ENCODE measurements at places on chromosomes 5 and 9. TPM values are rescaled to one million over a fixed set of nuclear protein-coding genes. Genes with fewer than 3 reads are reported as not detected.

PAPPA gene
- polyA plus RNA-seq: not detected

PCDHB10 gene
- polyA plus RNA-seq: not detected

ARL14EPL gene
- not detected for polyA plus RNA-seq

GDNF gene
- not detected for polyA plus RNA-seq

ADAMTSL1 gene
- not detected for polyA plus RNA-seq

DAB2IP gene
- not detected for polyA plus RNA-seq

GRCh38 chr5:11646141-11646540 is 258.1 kb downstream of the CTNND2 start:
- no peak for DNase-seq

DNA sequence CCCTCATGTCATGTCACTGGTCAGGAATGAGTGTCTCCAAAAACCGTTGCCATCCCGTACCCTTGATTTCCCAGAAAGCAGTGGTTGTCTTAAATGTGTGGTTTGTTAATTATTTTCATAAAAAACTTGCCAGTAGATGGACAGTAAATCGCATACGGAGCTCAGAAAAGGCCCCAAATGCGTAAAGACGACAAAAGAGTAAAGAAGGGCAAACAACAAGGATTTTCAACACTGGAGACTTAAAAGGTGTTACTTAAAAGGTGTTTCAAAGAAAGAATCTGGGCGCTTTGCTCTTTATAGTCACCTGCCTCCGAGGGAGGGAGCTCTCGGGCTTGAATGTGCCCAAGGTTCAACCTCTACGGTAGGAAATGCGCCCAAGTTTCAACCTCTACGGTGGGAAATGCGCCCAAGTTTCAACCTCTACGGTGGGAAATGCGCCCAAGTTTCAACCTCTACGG is 734 bp downstream of the KIF27 start:
- DNase-seq: no peak

DNA sequence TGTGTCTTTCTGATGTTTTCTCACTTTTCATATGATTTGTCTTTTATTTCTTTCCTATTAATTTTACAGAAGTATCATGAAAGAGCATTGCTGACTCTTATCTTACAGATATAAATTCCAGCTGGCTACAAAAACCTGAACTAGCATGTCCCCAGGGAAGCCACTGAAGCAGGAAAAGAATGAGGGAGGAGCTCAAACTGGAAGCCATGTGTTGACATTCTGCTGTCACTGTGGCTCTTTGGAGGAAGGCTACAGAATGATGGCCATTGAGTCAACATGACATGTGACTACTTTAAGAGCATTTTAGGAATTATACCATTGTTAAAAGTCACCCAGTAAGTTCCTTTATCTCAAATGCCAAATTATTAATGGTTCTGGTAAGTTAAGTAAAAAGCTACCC is 638.3 kb upstream of the DMAC1 start:
- no peak for DNase-seq

DNA sequence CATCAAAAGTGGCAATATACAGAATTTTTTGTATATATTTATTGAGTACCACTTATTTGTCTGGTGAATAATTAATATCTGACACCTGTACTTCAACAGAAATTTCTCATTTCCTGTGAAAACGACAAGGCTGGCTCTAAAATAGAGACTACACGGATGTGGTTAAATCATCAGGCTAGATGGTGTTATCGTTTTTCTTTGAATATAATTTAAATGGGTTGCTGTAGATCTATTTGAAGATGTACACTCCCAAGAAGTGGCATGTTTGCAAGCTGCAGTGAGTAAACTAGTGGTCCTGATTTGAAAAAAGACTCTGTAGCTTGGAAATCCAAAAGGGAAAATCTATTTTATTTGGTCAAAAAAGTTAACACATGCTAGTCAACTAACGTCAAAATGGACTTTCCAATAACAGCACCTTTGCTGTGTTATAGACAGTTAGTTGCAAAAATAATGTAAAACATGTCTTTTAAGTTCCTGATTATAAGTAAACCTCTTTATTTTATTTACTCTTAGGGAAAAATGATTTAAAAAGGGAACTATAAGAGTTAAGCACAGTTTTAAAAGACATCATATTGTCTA is 13.8 kb downstream of the ST8SIA4 start:
- DNase-seq: no peak

GRCh38 chr9:994005-994404 is 17.6 kb downstream of the DMRT3 start:
- DNase-seq: peak; percentile 68

GRCh38 chr5:10573487-10574145 is 9.7 kb downstream of the ANKRD33B start:
- peak; percentile 67 for DNase-seq

GRCh38 chr5:89313804-89314588 is 431.0 kb upstream of the MEF2C start:
- DNase-seq: peak; percentile 51

- no peak for DNase-seq
These were observed 251.0 kb downstream of the DENND1A start for GRCh38 chr9:123678878-123679329.

GRCh38 chr5:144072518-144072927 is 97.9 kb downstream of the YIPF5 start:
- DNase-seq: no peak

- no peak for DNase-seq
These were observed 60.3 kb downstream of the HABP4 start for GRCh38 chr9:96510258-96510657.

- no peak for DNase-seq
These were observed 18.5 kb upstream of the AHRR start for GRCh38 chr5:302966-303365.

GRCh38 chr5:109146591-109146990 is 263.2 kb downstream of the PJA2 start:
- DNase-seq: no peak

GRCh38 chr5:78467752-78468357 is 107.4 kb downstream of the SCAMP1 start:
- DNase-seq: peak; percentile 57

GRCh38 chr5:147507480-147508126 is 2.3 kb downstream of the DPYSL3 start:
- DNase-seq: no peak

GRCh38 chr9:121966706-121967105 is 126.4 kb downstream of the TTLL11 start:
- no peak for DNase-seq

DNA sequence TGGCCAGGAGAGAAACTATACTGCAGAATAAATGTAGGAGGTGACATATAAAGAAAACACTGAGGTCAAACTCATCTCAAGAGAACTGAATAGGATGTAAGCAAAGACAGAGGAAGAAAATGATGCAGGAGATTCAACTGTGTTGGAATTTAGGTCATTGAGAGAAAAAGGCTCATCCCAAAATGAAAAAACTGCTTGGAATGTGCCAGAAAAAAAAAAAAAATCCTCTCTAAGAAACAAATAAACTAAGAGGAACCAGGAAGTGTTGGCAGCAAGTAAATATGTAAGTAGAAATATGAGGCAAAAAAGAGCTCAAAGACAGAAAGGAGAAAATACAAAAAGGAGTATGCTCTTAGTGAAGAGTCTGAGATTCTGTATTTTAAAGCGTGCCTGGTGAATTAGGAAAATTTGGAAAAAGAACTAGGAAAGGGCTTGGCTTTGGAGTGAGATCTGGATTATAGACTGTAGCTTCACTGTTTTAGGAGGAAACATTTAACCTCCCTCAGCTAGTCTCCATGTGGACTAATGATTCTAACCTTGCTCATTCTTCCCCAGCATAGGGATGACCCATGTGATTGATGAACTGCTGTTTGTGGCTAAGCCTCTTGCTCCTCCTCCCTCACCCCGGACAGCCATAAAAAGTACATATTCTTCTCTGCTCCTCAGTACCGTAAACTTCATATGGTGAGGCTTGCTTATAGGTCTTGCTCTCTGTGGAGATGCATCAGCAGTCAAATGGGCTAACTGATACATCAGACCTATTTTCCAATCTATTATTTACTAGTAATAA is 185.6 kb upstream of the POU5F2 start:
- DNase-seq: no peak

Data from CD14-positive monocyte (primary cell).